ENCODE measurements at places on chromosomes 4 and X.

- no peak for DNase-seq
Observed at GRCh38 chrX:20500949-20501348, 234.2 kb upstream of the RPS6KA3 start.

- peak; percentile 52 for DNase-seq
Observed at GRCh38 chrX:110412971-110413726, 54.5 kb downstream of the RTL9 start.

DNA sequence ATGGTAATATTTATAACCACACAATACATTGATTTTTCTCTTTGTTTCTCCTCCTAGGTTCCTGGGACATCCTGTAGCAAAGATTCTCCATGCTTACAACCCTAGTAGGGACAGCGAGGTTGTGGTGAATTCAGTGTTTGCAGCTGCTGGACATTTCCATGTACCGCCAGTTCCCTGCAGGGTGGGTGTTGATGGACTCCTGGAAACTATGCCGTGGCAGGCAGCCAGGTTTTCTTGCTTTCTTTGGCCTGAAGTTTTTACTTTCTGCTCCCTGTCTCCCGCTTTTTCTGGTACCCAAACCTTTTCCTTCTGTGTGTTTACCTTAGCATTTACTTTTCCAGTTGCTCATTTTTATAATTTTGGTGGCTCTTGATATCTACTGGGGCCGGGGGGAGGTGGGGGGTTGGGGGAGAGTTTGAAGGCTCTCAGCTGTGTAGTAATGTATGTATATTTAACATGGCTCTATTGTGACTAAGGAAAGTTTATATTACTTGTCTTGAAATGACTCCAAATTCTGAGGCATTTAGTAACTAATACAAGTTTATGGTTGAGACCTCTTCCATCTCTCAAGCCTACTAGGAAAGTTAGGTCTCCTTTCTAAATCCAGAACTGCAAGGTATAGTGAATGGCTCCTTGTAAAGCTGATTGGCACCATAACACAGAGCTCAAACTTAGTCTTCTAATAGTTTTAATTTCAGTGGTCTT lies 89.7 kb downstream of the TMEM131L start:
- DNase-seq = no peak

DNA sequence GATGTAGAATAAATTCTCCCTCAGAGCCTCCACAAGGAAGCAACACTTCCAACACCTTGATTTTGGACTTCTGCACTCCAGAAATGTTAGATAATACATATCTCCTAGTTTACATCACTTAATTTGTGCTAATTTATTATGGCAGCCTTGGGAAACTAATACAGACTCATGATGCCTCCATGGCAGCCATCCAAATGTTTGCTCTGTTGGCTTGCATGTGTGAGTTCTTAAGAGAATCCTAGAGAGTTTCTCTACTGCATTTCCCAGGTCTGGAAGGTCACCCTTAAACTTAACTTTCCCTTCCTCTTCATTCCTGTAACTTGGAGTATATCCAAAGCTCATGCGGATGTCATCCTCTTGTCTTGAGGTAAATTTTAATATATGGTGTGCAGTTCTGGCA lies 956.1 kb downstream of the ADGRL3 start:
- no peak for DNase-seq

- DNase-seq = no peak
Observed at GRCh38 chr4:153546280-153546679, 80.1 kb downstream of the TMEM131L start.

GRCh38 chrX:2220829-2221567 lies 279.8 kb downstream of the DHRSX start:
- no peak for DNase-seq

GRCh38 chr4:99735822-99736221 lies 78.2 kb upstream of the C4orf54 start:
- no peak for DNase-seq

- DNase-seq = no peak
Observed at GRCh38 chr4:70359115-70359661, 1.4 kb upstream of the SMR3A start.

DNA sequence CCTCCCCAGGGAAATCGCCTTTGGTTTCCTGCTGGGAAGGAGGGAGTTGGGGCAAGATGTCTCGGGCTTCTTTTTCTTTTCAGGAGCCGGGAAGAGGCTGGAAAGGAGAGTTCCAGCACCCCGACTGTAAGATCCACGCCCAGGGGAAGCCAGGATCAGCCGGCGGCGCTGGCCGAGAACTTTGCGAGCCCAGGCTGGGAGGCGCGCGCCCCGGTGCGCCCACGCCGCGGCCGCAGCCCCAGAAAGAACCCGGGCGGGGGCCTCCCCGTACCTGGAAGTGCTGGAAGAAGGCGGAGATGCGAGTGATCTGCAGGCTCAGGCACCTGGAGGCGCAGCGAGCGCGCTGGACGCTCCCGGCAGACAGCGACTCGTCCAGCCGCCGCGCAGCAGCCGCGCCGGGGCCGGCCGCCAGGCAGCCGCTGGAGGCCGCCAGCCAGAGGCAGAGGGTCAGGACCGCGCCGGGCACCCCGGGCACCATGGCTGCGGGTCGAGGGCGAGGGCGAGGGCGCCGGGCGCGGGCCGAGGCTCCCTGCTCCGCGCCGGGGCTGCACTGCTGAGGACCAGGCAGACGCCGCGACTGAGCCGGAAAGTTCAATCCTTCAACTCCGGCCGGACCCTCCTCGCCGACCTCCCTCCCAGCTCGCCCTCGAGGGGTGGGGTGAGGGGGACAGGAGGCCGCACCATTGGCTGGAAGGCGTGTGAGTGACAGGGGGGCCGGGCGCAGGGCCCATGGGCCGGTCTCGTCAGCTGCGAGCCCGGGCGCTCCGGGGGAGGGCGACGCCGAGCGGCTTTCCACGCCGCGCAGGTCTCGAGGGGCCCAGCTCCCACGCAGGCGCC lies at the start of gene ANOS1:
Gene ANOS1, minus strand, starts transcription at position 579 of the 837 bp plus-strand sequence. Its CDS starts 101 bp downstream, at position 478.
- no peak for DNase-seq

- DNase-seq = no peak
Observed at GRCh38 chr4:125322366-125322730, 7.6 kb downstream of the FAT4 start.

- DNase-seq = no peak
Observed at GRCh38 chr4:122053186-122053585, 98.9 kb upstream of the BLTP1 start.

DNA sequence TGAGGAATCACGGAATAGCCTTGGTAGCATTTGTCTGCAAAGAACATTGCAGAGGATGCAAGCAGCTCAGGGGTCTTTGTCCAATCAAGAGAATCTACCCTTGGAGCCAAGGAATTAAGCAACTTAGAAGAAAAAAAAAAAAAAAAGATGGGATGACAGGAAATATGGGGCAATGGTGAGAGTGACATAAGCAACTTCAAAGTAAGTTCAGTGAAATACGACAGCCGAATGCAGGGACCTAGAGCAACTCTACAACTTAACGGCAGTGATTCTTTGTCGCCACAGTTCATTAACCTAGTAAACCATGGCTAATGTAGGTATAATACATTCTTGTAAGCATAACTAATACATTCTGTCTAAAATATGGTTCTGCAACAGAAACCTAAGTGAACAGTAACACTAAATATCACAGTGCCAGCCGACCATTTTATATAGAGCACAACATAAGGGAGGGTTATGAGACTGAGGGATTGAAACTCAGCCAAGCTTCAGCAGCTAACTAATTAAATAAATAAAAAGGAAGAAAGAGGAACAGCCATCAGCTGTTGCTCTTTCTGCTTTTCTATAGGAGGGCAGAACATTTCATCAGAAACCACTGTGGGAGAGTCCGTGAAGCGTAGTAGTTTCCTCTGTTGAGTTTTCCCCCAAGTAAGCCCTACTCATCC lies 74.7 kb downstream of the PPARGC1A start:
- no peak for DNase-seq

- no peak for DNase-seq
Observed at GRCh38 chr4:179695175-179695574, 2252.9 kb upstream of the AGA start.

GRCh38 chrX:13868591-13868990 lies 51.7 kb upstream of the GPM6B start:
- no peak for DNase-seq

DNA sequence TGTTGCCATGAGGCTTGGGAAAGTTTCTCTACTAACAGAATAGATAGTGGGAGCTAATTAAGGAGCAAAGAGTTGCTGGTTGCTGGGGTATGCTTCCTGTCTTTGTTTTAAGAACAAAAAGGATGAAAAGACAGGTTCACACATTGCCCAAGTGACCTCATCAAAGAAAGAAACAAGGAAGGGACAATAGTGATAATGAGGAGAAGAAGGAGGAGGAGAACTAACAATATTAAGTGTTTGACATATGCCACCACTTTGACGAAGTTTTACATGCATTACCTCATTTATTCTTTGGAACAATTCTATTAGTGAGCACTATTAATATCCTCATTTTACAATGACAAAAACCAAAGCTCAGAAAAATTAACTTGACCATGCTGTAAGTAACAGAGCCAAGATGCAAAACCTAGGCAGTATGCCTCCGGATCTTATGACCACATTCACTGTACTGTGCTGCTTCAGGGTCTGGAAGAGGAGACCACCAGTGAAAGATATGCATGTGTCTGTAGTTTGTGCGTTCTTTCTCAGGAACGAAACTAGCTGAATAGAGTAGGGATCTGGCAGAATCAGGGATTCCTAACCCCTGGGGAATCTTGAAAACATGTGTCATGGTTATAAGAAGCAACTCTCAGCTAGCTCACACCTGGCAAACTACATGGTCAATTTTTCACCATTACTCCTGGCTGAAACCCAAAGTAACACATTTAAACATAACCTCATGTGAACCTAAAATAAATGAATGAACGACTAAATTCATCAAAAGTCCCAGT lies 83.8 kb downstream of the MOSPD2 start:
- no peak for DNase-seq

DNA sequence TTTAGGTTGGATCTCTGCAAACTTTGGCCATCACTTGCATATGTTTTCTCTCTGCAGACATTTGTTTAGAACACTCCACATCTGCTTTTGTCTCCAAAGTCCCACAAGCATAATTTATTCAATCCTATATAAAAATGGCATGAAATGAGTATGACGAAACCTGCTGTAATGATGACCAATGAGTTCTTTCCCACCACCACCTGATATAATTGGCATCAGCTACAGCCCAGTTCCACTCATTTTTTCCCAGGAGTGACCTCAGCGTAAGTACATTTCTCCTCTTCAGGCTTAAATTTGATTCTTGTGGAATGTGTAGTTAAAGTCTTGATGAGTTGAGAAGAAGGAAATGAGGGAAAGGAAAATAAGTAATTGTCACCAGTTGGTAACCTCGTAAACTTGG lies 205.1 kb downstream of the AWAT2 start:
- DNase-seq = no peak

All from activated T-helper 1 cell treated with anti-CD3 and anti-CD28 coated beads, Interleukin-2, amount 50 U/mL, for 16 hours (primary cell).